T-helper 17 cell (primary cell): ENCODE measurements at places on chromosomes 5 and 9. TPM values are rescaled to one million over a fixed set of nuclear protein-coding genes. Genes with fewer than 3 reads are reported as not detected.

- no peak for DNase-seq
Observed at GRCh38 chr9:32010322-32010721, 374.1 kb upstream of the ACO1 start.

GRCh38 chr9:87673446-87674120 is 52.3 kb upstream of the CTSL start:
- no peak for DNase-seq

DNA sequence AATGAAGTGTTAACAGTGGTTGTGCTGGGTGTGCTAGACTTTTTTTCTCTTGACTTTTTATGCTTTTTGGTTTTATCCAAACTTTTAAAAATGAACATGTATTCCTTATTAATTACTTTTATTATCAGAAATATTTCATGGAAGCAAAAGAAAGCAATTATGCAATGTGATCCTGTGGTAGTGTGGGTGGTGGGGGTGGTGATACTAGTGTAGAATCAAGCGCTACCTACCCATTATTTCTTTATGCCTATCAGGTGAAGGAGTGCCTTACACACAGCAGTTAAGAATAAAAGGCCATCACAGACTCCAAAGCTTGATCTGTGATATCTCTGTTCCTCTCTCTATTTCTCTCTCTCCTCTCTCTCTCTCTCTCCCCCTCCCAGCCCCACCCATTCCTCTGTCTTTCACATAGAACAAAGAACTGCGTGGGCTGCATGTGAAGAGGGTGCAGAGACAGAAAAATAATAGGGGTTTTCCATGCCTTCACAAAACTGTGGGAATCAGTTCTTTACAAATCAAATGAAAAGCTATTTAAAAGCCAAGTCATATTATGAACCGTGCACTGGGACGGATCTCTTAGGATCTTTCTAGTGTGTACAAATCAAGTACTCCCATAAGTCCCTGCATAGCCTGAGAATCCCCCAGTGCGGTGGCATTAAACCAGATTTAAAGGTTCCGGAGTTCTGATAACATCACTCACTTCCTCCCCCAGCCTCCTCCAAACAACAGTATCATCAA is 351.2 kb downstream of the RAB3C start:
- DNase-seq, result peak; percentile 22

DNA sequence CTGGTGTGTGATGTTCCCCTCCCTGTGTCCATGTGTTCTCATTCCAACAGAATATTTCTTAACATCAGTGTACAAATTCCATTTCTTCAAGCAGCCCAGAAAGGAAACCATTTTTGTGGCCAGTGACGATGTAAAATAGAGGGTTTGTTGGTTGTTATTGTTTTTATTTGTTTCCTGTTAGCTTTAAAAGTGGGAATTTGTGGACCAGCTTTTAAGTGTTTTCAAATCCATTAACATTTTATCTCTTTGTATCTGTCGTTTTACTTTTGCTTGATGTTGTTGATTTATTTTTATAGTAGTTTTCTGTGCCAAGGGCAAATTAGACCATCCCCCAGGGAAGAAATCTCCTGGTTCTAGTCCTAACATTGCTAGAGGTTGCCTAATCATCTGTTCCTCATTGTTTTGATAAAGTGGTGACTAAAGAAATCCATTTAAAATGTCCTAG is 100.0 kb downstream of the GDNF start:
- DNase-seq, result no peak

The CCNI2 gene
- 8.7 TPM for total RNA-seq

- DNase-seq, result peak; percentile 29
Observed at GRCh38 chr5:149834246-149834855, 104.2 kb downstream of the PPARGC1B start.

GRCh38 chr9:94945197-94946144 is 219.0 kb downstream of the AOPEP start:
- DNase-seq, result no peak

GRCh38 chr9:78357165-78357873 is 60.4 kb downstream of the PSAT1 start:
- DNase-seq, result no peak

DNA sequence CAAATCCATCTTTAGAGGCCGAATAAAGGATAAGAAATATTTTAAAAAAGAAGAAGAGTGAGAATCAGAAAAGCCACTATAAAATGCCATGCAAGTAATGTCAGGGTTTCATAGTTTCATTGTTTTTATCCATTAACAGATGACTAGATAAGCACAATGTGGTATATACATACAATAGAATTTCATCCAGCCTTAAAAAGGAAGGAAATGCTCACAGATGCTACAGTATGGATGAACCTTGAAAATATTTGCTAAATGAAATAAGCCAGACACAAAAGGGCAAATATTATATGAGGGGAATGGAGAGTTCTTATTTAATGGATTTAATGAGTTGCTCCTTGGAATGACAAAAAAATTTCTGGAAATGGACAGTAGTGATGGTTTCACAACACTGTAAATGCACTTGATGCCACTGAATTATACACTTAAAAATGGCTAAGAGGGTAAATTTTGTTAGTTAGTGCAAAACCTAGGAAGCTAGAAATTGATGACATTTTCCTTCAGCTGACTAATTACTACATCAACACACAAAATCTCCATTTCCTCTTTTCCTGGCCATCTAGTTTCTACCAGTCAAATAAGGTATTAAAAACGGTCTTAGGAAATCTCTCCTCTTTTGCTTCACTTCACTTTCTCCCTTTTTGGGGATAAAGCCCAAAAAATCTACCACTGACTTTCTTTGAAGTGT is 86.6 kb downstream of the GNA14 start:
- no peak for DNase-seq

The KCNIP1 gene
- total RNA-seq, result not detected

- DNase-seq, result no peak
Observed at GRCh38 chr9:132669319-132669697, 475 bp downstream of the DDX31 start.

DNA sequence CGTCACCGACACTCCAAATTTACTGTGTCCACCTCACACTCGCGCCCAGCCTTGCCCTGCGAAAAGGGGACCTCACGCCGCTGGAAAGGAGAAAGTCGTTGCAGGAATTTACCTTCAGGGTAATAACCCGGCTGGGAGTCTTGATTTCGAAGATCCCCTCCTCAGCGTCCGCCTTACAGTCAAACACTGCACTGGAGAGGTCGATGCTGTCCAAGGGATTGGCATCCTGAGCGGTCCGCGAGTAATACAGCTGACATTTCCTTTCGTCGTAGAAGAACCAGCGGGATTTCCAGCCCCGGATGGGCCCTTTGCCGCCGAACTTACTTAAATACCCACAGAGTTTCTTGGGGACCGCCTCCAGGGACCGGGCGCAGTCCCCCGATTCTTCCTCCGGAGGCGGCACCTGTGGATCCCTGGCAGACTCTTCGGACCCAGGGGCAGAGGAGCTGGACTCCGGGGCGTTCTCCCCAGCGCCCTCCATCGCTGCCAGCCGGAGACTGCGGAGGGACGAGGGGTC is 330 bp downstream of the TBC1D2 start:
- DNase-seq, result no peak

The GNA14 gene
- not detected for total RNA-seq

DNA sequence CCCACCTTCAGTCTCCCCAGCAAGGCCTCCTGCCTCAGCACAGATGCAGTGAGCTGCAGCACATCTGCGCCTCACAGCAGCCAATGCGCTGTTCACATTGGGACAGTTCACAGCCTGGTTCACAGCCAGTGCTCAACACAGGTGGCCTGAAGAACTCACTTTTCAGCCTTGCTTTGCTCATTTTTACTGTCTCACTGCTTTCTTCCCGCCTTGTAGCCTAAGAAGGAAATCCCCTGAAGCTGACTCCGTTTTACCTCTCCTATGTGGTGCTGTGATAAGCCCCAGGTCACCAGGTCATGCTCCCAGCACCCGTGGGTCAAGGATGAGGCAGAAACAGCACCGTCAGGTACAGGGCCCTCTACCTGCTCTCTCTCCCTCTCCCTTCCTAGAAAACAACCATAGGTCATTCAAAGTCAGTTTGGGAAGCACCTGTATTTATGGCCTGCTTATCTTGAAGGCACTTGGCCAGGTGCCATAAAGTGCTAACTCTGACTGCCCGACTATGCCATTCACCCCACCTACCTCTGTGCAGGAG is 1.1 kb downstream of the GCNT4 start:
- DNase-seq, result no peak

- DNase-seq, result no peak
Observed at GRCh38 chr5:54883374-54884194, 101.8 kb downstream of the ESM1 start.
